Stimulated activated CD4-positive, alpha-beta T cell treated with anti-CD3 and anti-CD28 coated beads, TNF-alpha, amount 100 ng/mL, for 24 hours (primary cell): ENCODE measurements at places on chromosomes 12 and 14.

GRCh38 chr14:36845356-36846012 lies 183.8 kb downstream of the PAX9 start:
- DNase-seq: no peak

DNA sequence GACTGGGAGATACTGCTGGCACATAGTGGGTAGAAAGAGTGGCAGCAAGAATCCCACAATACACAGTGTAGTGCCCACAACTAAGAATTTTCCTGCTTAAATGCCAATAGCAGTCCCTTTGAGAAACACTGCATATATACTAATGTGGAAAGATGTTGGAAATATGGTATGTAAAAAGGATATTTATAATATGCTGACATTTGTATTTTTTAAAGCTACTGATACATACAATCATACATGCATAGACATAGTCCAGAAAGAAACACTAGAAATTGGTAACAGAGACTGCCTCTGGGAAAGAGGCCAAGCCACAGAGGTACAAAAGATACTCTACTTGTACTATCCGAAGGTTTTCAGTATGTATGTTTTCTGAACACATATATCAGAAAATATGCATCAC lies 30.3 kb downstream of the TRIP11 start:
- DNase-seq: no peak

DNA sequence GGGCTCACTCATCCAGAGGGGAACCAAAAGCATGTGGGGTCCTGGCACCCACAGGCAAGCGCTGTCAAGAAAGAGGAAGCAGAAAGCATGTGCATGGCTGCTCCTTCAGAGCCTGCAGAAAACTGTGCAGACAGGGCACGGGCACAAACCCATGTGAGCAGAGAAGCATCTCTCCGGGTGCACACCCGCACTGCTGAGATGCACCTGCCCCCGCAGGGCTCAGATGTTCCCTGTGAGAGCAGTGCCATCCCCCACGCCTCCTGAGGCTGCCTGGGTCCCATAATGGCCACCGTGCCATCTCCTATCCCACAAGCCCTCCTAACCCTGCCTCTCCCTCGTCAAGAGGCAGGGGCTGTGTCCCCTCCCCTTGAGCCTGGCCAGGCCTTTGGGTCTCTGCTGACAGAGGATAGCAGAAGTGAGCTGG lies 32.3 kb upstream of the INF2 start:
- DNase-seq: no peak

- no peak for DNase-seq
Measured at GRCh38 chr14:92563359-92563758, 49.8 kb downstream of the RIN3 start.

- DNase-seq: no peak
Measured at GRCh38 chr12:26633591-26634210, 199.3 kb downstream of the ITPR2 start.

DNA sequence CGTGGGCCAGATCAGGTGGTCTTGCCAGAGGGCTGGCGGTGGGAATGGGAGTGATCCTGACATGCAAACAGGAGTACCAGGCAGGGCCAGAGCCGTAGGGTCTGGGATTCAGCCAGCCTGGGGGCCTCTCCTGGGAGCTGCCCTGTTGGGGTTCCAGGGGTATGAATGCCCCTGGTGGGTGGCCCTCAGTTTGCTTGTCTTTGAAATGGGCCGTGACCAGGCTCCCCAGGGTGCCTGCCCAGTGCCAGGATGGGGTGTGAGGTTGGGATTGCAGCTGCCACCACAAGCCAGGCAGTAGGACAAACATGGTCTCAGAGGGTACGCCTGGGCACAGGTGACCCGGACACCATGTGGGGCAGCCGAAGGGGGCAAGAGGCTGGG lies 168.8 kb downstream of the KIF26A start:
- DNase-seq: no peak

DNA sequence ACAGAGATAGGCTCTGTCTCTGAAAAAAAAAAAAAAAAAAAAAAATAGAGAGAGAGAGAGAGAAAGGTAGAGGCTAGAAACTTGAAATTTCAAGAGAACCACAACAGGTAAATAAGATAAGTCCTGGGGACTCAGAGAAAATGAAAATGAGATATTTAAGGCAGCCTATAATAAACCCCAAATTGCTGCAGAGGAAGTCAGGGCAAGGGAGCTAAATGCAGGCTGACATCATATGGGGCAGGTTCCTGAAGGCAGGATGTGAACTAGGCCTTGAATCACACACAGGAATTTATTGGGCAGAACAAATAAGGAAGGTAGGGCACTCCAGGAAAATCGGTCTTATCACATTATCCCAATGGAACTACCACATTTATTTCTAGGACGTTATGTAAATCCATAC lies 54.9 kb upstream of the NUDT4 start:
- no peak for DNase-seq

DNA sequence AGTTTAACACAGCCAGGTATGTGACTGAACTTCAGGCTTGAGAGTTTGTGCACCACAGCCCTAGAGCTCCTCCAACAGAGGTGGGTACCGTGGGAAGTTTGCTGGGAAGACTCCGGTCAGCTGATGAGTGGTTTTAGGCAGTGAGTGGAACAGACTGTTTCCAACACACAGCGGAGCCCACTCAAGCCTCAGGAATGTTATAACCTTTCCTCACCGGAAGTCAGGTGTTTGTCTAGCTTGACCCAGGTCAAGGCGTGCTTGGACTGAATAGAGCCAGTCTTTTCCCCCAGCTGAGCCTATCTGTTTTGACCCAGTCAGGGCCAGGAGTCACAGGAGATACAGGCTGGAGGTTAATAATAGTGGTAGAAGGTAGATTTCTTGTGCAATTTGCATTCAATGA lies 138.4 kb upstream of the PARP11 start:
- no peak for DNase-seq

- DNase-seq: no peak
Measured at GRCh38 chr14:103928011-103928890, at the start of gene TDRD9. Gene TDRD9 (plus strand): TSS chr14:103928456. CDS start chr14:103928510, 54 bp downstream.

DNA sequence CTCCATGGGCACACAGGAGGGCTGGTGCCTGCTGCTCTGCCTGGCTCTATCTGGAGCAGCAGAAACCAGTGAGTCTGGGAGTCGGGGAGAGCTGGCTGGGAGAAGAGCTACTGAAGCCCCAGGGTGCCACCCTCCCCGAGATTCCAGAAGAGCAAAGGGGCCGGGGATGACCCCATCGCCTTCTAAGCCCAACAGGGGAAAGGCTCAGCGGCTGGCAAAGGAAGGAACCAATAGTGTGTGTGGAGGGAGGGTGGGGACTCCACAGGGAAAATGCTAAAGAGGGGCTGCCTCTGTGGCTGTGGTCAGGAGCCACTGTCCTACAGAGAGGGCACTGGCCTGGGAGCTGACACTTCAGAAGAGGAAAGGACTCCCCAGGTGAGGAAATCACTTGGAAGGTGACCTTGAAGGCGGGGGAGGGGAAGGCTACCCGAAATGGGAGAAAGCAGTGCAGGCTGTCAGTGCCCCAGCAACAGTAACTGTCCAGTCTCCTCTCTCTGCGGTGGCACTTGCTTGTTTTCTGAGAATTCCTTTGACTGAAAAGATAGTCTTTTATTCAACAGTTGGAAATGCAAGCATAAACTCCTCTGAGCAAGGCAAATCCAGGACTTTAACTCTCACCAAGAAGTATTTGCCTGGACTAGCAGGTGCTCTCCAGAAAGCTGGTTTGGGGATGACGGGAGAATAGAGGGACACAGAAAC lies 552 bp downstream of the TAPBPL start:
- DNase-seq: no peak

GRCh38 chr14:99035268-99035667 lies 236.7 kb downstream of the BCL11B start:
- no peak for DNase-seq

DNA sequence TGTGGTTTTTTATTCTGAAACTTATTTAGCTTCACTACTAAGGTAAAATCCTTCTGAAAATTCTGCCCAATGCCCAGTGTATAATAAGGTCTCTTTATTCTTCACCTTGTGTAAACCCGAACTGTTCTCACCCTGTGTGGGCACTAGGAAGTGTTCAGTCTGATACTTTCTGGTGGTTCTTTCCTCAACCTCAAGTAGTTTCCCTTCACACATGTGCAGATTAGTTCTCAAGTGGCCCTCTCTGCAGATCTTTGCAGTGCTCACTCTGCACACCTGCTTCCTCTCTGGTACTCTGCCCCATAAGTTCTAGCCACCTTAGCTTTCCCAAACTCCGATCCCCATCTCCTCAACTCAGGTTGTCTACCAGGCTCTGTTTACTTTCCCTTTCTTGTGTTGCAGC lies 61.6 kb downstream of the RAD51B start:
- no peak for DNase-seq

DNA sequence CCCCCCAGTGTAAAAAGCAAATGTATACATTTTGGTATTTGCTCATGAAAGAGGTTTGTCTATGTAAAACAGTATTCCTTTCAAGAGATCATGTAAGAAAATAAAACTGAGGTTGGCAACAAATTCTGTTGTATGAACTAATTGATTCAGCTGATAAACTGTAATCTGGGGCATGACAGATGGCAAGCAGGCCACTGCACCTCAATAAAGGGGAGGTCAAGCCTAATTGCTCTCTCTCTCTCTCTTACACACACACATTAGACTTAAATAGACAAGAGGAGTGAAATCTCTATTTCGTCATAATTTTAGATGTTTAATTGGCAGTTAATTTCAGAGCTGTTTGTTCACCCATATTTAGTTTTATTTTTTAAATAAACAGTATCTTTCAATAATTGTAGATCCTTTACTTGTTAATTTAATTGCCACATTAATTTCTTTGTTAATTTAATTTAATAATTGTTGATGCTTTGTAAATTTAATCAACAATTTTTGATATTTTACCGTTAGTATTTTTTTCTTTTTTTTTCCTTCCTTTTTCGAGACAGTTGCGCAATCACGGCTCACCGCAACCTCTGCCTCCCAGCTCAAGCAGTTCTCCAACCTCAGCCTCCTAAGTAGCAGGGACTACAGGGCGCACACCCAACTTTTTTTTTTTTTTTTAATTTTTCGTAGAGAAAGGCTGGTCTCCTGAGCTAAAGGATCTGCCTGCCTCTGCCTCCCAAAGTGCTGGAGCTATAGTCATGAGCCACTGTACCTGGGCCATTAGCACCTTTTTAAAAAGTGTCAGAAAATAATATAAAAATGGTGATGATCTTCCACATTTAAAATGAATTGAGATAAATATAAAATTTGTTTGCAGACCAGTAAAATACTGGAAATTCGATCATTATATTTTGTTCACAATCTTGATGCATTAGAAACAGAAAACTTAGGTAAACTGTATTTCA lies 577.7 kb downstream of the SLC16A7 start:
- no peak for DNase-seq

GRCh38 chr14:25150401-25150800 lies 100.5 kb upstream of the STXBP6 start:
- no peak for DNase-seq

DNA sequence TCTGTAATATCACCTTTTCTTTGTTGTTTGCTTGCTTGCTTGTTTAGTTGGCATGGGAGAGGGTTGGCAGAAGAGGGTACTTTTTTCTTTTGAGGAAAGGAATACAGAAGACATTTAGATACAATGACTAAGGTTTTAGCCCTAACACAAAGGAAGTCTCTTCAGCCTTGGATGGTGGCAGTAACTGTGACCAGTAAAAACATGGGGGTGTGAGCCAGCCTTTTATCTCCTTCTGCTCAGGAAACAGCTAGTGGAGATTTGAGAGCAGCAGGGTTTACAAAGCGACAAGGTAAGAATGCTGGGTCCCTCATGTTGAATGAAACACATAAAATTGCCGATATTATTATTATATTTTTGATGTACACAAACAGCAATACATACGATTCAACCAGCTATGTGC lies 40.4 kb downstream of the SLC8A3 start:
- DNase-seq: no peak
